ENCODE measurements at places on chromosomes 13 and 19.

GRCh38 chr13:41268764-41269163 lies 5.4 kb upstream of the MTRF1 start:
- DNase-seq = no peak

DNA sequence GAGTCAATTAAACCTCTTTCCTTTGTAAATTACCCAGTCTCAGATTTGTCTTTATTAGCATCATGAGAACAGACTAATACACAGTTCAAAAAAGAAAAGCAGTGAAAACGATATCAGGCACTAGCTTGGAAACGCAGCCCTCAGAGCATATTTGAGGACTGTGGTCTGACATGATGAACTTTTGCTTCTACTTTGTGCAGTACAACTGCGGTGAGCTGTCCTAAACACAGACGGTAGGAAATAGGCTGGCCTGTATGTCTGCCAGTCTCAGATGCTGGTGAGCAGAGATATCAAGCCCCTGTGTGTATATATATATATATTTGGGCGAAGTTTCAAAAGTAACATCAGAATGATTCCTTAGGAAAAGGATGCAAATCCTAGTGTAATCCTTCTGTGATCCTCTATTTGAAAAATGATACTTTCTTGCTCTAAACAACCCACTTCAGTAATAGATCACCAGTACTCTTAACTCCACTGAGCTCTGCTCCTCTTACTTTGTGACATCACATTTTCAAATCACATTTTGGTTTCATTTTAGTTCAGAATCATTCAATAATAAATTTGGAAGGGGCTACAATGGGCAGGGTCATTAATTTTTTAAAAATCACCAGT lies 74.4 kb downstream of the TNFRSF19 start:
- no peak for DNase-seq

DNA sequence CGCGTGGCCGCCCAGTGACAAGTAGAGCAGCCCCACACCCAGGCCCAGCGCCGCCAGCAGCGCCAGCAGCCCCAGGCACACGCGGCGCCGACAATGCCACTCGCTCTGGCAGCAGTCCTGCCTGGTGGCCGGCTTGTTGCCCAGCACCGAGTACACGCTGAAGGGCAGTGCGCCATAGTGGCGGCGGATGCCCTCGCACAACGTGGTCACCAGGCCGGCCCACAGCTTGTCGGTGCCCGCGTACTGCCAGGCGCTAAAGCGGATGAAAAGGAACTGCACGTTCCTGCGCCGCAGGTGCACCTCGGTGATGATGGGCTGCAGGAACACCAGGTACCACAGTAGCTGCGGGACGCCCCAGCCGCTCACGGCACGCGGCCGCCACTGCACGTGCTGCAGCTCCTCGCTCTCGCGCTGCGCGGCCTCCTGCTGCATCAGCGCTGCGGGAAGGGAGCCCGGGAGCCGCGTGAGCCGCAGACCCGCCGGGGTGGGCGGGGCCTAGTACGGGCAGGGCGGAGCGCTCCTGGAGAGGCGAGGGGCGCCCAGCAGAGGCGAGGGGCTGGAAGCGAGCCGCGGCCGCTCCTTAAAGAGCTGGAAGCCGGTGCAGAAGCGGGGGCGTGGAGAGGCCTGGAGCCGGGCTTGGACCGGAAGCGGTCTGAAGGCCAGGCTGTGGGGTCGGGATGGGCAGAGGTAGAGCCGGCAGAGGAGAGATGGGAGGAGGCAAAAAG lies 7.3 kb downstream of the NKPD1 start:
- DNase-seq = no peak

DNA sequence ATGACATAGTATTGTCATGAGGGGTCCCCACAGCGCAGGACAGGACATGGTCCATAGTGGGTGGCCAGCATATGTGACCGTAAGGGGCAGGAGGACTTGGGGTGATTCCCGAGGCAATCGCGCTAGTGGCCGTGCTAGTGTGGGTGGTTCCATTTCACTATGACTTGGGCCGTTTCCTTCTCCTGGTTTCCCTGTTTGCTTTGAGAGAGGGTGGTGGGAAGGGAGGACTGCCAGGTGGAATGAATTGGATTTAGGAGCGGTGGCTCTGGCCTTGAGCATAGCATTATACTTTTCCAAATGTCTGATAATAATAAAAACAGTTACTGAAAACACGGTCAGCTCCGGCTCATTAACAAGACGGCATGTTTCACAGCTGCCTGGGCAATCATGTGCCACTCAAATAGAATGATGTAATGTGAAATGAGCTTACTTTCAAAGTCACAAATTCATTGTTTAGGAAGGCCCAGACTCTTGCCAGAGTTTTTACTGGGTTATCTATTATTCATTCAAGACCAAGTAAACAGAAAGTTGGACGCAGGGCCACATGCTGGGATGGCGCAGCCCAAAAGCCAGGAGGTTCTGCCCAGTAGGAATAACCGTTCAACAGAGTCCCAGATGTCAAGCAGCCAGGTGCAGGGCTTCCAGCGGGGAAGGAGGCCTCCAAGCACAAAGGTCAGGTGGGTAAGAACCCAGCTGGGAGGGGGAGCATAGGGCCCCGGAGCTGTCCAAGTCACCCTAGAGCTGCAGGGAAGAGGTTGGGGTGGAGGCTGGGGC lies 19.6 kb upstream of the SLC15A1 start:
- no peak for DNase-seq

DNA sequence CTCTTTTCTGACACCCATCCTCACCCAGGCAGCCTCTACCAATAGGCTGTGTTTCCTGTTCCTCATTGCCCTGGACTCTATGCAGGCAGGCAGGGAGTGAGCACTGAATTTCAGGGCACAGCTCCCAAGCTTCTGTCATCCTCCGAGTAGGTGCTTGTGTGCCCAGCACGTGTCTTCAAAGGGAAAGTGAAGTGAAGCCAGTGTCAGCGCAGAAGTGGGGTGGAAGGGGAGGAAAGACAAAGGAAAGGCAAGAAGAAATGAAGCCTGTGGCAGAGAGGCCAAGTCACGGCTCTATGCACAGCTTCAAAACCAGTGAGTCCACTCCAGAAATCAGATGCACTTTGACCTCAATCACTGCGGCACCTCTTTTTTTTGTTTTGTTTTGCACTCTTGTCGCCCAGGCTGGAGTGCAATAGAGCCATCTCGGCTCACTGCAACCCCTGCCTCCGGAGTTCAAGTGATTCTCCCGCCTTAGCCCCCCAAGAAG lies 16.9 kb downstream of the CEBPA start:
- no peak for DNase-seq

- no peak for DNase-seq
Observed at GRCh38 chr13:45337395-45337794, 3.6 kb downstream of the TPT1 start.

- DNase-seq = peak; percentile 67
Observed at GRCh38 chr19:9796113-9796773, 22.6 kb downstream of the FBXL12 start.

DNA sequence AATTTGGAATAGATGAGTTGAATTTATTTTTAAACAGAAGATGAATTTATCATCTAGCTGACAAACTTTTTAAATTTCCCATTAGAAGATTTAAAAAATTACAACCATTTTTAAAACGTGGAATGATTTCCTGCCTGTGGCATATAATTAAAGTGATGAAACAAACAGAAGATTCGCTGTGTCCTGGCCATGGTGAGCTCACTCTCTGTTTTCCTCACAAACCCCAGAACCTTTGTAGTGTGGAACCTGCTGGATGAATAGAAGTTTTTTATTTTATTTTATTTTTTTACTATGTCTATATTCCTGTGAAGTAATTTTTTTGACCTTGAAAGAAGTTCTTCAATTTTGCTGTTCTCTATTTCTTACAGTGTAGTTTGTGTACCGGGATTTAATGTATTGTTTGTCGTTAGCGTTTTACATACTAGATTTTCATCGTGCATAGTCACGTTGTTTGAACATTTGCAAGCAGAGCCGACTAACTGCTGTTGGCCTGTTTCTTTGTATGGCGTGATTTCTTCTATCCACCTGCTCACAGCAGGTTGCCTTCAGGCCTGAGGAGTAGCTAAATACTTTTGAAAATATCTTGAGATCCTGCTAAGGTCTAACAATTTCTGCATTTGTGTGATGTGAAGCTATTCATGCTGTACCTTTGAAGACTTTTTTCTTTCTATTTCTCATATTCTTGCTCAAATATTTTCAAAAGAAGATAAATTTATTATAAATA lies 149.2 kb downstream of the GGACT start:
- no peak for DNase-seq

DNA sequence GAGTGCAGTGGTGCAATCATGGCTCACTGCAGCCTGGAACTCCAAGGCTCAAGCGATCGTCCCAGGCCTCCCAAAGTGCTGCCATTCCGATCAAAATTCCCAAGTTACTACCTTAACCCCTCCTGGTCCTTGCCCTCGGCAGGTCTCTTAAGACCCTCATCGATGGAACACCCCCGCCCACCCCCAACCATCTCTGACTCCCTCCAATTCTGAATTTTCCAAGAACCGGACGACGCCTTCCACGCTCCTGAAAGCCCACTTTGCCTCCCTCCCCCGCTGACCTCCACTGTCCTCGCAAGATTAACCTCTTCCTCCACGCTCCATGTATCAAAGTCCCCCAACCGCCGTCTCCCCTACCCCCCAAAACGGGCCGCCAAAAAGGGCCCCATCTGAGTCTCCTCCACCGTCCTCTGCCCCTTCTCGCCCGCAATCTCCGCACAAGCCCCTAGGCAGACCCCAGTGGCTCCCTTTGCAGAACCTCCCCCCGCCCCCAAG lies 539 bp downstream of the DAPK3 start:
- DNase-seq = no peak

GRCh38 chr19:2016041-2016807 lies 710 bp upstream of the BTBD2 start:
- peak; percentile 42 for DNase-seq

GRCh38 chr13:84126671-84127171 lies 244.4 kb upstream of the SLITRK1 start:
- no peak for DNase-seq

DNA sequence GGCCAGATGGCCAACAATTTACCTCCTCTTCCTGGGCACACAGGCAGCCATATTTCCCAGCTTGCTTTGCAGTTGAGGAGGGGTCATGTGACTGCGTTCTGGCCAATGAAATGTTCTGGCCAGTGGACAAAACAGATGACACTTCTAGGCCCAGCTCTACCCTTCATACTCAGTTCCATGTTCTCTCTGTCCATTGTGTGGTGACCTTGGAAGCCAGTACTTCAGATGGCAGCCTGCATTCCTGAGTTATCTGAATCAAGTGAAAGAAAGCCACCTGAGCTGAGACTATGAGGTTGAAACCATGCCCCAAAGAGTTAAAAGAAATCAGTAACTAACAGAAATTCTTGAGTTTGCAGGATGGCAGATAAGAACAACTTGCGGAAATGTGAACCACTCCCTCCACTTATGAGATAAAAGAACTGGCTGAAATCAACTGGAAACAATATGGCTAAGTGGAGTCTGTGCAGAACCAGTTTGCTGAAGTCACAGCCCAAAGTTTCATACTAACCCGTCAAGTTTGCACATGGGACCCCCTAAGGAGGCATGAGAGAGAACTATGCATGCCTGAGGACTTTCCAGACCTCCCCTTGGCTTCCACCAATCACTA lies 8.1 kb downstream of the FAM187B start:
- DNase-seq = no peak

DNA sequence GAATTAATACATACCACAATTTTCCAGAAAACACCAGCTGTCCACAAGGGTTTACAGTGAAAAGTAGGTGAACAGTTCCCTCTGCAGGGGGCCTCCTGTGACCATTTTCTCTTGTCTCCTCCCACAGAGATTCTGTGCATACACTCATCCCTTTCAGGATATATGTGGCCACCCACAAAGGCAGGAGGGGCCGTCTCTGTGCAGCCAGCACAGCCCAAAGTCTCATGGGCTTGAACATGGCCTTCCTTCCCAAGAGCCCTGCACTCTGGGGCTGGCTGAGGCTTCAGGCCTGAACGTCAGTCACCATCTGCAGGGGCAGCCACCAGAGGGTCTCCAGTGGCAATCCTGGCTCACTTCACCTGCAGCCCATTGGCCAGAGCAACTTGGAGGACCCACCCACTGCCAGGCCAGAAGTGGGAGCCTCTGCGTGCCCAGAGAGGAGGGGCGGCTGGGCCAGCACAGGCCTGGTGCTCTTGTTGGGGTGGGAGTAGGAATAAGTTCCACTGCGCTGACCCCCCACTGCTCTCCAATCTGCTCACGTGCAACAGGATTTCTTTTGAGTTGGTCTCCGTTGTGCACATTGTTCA lies 25.1 kb downstream of the TMEM161A start:
- no peak for DNase-seq

- no peak for DNase-seq
Observed at GRCh38 chr13:20373861-20374260, 141.7 kb upstream of the GJB6 start.

GRCh38 chr13:26476111-26476781 lies 81.2 kb upstream of the WASF3 start:
- DNase-seq = no peak

DNA sequence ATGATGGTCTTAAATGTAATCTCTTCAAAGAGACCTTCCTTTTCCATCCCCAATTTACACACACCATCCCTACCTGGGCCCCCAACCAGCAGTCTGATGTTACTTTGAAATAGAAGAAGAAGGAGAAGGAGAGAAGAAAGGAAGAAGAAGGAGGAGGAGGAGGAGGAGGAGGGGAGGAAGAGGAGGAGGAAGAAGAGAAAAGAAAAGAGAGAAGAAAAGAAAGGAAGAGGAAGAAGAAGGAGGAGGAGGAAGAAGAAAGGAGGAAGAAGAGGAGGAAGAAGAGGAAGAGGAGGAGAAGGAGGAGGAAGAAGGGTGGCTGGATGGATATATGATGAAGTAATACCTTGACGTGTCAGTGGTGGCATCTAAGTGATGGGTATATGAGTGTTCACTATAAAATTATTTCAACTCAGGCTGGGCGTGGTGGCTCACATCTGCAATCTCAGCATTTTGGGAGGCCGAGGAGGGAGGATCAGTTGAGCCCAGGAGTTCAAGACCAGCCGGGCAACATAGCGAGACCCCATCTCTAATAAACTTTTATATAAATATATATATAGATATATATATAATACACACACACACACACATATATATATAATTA lies 3.7 kb upstream of the LRFN1 start:
- no peak for DNase-seq

DNA sequence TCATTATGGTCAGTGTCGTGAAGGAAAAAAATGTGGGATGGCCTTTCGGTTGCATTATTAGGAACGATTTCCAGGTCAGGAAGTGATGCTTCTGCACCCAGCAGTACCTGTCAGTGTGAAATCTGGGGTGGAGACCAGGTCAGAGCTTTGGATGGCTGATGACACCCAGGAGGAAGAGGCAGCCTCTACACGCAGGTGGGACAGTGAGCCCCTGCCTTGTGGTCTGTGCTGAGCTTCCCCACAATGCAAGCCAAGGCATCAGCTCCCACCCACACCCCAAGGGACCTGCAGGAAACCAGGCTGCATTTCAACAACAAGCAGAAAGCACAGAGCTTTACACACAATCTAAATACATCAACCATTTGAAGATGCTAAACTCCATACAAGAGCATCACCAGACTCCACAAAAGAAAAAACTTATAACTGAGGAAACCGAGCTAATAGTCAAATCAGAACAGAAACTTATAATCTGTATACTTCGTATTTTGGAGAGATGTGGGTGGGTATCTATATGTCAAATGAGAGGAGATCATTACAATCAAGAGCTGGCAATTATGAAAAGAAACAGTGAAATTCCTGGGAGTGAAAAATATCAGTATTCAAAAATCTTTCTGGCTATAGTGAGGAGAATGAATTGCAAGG lies 130.1 kb downstream of the ZDHHC20 start:
- no peak for DNase-seq

- DNase-seq = no peak
Observed at GRCh38 chr19:49907745-49908446, 11.2 kb upstream of the IL4I1 start.

All from left renal pelvis (tissue), 4 donors.